ENCODE measurements at places on chromosomes 1 and 21.

DNA sequence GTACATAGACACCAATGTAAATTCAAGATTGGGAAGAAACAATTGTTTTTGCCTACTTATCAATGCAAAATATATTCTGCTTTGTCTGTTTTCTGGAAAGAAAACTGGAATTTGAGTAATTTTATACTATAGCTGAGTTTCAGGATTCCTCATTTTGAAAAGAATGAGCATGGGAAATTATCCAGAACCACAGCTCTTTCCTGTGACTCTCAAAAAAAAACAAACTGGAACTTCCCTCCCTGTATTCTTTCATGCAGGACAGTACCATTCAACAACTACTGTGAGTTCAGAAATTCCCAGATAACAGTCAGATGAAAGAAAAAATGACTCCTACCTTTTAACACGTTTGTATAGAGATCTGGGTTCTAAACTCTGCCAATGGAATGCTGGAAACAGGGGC is 372.4 kb downstream of the TGFB2 start:
- DNase-seq = no peak

DNA sequence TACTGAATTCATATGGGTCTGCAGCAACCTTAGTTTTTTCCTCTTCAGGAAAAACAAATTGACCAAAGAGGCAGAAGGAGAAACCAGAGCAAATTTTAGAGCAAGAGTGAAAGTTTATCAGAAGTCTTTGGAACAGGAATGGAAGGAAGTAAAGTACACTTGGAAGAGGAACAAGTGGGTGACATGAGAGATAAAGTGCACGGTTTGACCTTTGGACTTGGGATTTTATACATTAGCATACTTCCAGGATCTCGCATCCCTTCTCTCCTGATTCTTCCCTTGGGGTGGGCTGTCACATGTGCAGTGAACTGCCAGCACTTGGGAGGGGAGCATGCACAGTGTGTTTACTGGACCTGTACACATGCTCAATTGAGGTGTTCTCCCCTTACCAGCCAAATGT is 754.8 kb upstream of the ADAMTS5 start:
- no peak for DNase-seq

GRCh38 chr1:117616967-117617366 is 11.1 kb downstream of the TENT5C start:
- no peak for DNase-seq

DNA sequence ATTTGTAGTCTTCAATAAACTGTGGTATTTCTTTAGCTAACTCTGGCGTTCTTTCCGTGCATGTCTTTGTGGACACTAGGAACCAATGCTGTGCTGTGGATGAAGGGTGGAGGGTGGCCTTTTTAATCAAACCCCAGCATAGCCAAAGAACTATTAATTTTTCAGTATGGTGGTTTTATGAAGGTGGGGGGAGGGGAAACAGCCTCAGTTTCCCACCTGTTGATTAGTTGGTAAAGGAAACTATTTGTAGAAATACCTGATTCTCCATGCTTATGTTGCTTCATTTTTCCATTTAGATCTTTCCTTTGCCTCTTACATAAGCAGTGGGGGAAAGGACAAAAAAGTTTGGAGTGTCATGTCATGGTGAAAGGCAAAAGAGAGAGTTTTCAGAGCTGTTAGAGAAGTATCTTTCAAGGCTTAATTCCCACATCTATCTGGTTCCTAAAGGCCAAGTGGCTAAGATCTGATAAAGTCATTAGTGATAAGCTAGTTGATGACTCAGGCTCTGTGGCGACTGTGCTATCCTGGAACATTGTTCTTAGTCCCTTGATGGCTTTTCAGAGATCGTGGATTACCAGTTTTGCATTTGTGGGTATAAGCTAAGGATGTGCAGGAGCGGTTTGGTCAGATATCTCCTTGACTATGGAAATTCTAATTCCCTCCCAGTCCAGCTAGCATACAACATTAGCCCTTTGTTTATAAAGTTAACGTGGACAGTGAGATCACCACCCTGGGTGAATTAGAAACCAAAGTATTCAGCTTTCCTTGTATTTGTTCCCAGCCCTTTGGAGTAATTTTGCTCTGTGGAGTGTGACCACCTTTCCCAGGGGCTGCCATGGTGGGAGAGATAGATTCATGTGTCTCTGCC is 8.7 kb upstream of the HAX1 start:
- no peak for DNase-seq

DNA sequence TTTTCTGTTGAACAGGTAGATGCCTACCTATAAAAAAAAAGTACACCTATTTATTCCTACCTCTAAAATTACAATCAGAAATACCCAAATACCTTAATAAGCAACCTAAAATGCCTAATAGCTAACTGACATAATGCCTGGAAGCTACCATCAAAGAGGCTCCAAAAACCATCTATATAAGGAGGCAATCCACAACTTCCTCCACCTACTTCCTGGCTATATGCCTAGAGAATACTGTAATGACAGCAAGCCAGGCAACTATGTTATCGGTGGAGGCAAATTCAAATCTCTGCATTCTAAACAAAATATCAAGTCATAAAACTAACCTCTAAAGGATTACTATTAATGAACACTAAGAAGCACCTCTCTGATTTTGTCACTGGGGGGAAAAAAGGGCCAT is 10.1 kb downstream of the ZNF644 start:
- no peak for DNase-seq

DNA sequence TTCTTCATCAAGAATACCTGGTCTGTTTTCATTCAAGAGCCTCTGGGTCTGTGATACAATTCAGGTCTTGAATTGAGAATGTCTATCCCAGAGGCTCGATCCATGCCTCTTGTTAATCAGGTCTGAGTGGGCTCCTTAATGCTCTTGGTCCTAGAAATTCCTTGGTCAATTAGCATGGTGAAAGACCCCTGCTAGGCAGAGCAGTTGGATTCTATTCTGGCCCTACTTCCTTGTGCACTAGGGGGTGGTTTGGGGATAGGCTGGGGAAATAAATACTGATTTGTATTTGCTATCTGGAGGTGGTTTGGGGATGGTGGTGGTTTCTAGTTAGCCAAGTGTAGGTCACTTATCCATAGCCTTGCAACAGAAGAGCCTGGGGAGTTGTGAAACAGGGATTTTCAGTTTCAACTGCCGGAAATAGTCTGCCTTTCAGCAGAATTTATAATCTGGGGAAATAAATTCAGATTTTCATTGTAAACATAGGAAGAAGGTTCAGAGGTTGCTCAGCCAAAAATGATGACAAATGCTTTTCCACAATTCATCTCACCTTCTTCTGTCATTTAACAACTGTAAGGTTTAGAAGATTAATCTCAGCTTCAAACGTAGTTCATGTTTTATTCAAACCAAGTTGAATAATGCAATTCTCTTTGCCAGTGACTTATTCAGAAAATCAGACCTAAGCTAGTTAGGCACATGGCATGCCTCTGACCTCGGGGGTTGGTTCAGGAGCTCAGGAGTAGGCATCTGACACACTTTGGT is 22.2 kb upstream of the SCAF4 start:
- DNase-seq = no peak

GRCh38 chr1:60727552-60727951 is 354.8 kb upstream of the NFIA start:
- no peak for DNase-seq

- no peak for DNase-seq
These were observed 671.7 kb upstream of the PTBP2 start for GRCh38 chr1:96049759-96050409.

DNA sequence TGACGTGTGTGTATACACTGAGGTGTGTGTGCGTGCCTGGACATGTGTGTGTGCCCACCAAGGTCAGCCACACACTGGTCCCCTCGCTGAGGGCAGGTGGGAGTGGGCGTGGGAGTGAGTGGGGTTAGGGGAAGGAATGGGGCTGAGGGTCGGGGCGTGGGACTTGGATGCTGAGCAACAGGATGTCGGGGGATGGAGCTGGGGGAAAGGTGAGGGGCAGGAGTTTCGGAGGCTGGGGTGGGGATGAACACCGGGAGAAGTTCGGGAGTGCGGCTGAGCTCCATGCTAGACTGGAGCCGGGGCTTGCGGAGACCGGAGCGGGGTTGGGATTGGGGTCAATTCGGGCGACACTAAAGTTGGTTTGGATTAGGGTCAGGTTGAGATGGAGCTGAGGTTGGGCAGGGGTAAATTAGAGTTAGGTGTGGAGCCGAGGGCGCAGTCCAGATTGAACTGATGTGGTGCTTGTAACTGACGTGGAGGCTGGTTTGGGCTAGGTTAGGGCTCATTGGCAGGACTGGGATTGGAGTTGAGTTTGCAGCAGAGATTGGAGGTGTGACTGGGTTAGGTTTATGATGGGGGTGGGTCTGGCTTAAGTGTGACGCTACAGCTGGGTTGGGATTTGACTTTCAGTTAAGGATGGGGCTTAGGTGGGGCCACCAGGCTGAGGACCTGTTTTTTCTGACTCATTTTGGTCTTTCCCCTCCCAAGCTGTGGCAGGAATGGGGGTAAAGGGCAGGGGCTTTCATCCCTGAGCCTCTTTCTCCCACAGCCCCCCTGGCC is 3.3 kb upstream of the GUCA2A start:
- DNase-seq = peak; percentile 61

GRCh38 chr1:211566431-211567025 is 12.4 kb downstream of the SLC30A1 start:
- no peak for DNase-seq

GRCh38 chr21:45529785-45530422 is 12.3 kb downstream of the SLC19A1 start:
- no peak for DNase-seq

- no peak for DNase-seq
These were observed 136.7 kb downstream of the TLR5 start for GRCh38 chr1:223006371-223006770.

DNA sequence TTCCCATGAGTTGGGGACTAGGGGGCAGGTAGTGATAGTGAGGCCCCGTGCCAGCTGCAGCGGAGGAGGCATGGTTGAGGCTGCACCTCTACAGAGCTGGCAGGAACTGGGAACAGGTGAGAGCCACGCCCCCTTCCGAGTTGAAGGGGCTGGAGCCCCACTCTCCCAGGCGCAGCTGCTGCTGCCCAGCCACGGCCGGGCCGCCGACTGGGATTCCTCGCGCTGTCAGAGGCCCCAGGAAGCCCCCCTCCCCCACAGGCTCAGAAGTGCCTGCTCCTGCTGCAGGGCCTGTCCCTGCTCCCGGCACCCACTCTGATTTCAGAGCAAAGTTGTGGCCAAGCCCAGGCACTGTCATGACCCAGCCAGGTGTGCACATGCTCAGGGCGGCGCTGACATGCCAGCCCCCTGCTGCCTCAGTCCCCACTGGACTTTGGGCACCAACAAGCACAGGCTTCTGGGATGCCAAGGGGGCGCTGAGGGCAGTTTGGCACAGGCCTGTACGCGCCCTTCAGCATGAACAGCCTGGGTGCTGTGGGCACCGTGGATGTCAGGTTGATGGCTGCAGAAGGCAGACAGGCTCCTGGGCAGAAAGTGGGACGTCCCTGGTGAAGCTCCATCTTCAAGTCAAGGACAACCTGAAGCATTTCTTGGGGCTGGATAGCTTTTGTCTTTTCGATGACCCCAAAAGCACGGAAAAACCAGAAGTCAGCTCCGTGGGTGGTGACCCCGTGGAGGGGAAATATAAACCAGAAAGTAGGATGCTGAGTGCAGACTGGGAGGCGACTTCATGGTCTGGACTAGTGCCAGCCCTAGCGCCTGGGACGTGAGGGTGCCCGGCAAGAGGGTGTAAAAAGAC is 121.5 kb downstream of the SIM2 start:
- no peak for DNase-seq

DNA sequence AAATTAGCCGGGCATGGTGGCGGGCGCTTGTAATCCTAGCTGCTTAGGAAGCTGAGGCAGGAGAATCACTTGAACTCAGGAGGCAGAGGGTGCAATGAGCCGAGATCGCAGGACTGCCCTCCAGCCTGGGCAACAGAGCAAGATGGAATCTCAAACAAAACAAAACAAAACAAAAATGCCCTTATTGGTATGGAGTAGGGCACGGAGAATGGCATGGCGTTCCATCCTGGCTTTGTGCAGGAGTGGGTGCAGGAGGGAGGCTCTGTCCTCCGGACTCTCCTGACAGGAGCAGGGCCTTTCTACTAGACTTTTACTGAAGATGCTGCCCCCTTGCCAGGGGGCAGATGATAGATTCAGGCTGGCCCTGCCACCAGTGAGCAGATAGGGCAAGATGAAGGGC is 1.0 kb downstream of the TMEM61 start:
- DNase-seq = no peak

DNA sequence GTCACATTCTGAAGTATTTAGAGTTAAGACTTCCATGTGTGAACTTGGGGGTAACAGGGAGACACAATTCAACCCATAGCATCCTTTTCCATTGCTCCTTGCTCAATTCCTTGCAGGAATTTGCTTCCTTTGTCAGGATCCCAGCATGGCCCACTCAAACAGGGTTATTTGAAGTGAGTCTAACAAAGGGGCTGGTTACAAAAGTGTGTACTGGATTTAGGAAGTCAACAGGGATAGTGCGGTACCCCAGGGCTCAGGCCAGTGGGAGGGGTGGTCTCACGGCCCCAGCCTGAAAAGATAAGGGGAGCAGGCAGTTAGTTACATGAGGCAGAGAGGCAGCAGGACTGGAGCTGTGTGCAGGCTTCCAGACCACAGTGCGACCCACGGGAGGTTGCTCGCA is 14.4 kb downstream of the LRRC38 start:
- DNase-seq = no peak

DNA sequence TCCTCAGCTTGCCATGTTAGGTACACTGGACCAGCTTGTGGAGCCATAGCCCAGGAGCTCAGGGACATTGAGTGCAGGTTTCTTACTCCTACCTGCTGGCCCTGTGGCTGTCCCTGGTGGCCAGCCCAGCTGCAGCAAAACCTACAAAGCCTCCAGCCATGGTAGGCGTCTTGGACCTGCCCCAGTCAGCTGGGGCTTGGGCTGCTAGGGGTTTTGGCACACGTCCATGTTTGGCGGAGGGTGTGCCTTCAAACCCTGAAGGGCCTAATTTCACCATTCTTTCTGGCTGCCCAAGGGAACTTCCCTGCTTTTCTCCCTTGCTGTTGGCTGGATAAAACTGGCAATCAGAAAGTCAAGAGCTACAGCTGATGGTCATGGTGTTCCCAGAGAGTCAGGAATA is 25.4 kb downstream of the HMGCS2 start:
- no peak for DNase-seq

DNA sequence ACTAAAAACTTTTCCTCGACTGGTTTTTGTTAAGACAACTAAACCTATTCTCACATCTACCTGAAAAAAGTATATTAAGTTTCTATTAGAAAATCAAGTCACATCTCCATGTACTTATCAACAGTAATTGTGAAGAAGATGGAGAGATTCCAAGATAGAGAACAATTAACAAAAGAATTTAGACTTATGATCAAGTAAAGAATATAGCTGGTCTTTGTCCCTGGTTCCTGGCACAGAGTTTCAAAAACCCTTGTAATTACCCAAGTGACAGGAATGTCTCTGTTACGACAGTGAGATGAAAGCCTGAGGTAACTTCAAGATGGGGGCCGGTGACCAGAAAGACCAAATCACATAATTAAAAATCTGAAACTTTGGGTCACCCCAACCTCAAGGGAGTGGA is 91.6 kb downstream of the ASH1L start:
- DNase-seq = no peak
